ENCODE measurements at places on chromosomes 5 and 9.

GRCh38 chr5:69364414-69364813 lies 4.9 kb downstream of the AK6 start:
- no peak for DNase-seq

DNA sequence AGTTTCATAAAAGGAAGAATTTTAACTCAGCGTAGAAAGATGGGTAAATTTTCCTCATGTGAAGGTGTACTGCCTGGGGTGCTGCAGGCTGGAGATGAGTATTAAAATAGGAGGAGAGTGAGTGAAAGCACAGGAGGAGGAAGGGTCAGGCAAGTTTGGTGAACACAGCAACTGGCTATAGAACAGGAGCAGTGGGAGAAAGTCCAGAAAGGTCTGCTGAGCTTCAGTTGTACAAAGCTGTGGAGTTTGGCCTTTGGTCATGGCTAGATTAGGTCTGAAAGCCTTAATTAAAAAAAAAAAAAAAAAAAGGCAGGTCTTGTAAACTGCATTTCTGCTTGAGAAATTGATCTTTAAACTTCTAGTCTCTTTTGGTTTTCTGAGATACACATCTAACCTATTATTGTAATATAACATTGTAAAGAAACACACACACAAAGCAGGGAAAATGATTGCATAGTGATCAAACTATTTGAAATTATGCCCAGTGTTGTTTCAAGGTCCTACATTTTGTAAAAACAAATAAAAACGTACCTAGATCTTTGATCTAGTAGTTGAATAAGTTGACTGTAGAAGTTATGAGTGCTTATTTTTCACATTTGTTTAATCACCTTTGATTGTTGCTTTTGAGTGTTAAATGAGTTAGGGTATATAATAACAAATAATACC lies 43.6 kb downstream of the MAP3K1 start:
- DNase-seq, result no peak

DNA sequence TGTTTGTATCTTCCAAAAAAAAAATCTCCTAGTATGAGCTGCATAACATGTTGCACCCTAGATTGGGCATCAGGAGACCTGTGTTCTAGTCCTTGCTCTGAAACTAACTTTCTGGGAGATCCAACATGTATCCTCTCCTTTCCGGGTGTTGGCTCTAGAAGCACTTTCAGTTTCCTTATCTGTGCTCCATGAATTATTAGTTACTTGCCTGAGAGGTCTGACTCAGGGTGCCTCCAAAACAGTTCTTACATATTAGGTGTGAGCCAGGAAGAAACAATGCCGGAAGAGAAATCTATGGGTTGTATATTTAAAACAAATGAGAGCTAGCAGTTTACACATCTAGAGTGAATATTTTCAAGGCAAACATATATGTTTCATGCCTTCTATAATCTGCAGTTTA lies 36.7 kb upstream of the SLC36A2 start:
- DNase-seq, result no peak

GRCh38 chr9:11233696-11234095 lies 620.9 kb upstream of the PTPRD start:
- no peak for DNase-seq

DNA sequence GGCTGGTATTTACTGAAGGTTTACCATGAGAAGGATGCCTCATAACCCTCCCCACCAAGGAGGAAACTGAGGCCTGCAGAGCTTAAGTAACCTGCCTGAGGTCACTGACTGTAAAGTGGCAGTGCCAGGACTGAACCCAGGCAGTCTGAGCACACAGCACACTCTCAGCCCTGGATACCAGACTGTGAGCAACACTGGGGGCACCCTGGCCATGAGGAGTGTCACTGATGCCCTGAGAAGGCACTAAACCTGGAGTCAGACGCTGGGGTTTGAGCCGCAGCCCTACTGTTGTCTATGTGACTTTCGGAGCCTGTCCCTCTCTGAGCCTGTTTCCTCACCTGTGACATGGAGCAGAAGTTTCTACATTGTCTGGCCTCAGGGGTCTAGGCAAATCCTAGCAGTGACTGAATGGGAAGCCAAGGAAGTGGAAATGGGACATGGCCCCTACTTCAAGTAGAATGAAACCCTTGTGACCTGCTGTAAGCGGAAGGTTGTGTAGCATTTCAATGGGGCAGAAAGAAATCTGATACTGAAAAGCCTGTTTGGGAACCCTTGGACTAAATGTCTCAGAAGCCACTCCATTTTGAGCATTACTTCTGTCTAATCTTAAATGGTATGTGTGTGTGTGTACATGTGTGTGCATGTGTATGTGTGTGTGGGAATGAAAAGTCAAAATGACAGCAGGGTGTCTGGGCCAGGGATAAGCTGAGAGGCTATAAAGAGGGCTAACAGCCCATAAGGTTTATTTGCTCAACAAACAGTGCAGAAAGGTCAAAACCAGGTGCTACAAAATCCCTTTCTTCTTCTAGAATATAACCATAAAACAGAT lies 36.0 kb downstream of the B4GALT1 start:
- no peak for DNase-seq

DNA sequence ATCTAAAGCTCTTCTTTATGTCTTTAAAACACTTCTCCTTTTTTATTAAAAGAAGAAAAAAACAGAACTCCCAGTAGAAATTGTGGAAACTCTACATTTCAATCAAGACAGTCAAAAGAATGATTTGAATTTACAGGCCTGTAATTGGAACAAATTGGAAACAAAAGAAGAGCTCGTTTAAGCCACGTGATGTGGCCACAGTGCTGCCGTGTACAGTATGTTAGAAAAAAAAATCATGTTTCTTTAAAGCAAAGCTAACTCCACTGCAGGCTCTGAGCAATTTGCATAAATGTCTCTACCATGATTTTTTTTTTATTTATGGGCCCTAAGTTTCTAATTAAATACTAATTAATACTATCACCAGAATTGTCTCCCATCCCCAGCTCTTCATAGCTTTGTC lies 325.6 kb downstream of the ZSWIM6 start:
- DNase-seq, result no peak

Data from esophagus squamous epithelium (tissue), 5 donors.